ENCODE measurements at places on chromosomes 7 and 10.
A peak's percentile ranks its signal among the peaks of the same experiment; 100 is the strongest.

- no peak for DNase-seq
These were observed 111.8 kb downstream of the JAZF1 start for GRCh38 chr7:28068811-28069216.

DNA sequence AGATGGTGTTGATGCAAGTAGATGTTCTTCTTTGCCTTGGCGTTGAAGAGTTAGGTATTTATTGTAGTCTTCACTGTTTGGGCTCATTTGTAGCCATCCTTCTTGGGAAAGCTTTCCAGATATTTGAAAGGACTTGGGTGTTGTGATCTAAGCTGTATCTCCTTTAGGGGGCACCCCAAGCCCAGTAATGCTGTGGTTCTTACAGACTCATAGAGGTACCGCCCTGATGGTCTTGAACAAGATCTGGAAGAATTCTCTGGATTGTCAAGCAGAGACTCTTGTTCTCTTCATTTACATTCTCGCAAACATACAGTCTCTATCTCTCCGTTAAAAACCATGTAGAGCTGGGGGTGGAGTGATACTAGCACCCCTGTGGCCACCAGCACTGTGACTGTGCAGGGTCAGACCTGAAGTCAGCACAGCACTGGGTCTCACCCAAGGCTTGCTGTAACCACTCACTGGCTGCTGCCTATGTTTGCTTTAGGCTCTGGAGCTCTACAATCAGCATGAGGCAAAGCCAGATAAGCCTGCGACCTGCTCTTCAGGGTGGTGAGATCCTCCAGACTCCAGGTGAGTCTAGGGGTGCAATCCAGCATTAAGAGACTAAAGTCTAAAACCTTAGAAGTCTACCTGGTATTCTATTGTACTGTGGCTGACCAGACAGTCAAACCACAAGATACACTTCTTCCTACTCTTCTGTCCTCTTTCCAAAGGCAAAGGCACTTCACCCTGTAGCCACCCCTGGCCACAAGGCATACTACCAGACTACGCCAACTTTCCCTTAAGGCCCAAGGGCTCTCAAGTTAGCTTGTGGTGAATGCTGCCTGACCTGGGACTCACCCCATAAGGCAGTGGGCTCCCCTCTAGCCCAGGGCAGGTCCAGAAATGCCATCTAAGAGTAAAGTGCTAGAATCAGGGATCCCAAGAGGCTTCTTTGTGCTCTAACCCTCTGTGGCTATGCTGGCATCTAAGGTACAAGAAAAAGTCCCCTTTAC, 209.7 kb upstream of the TMEM196 start:
- DNase-seq, result no peak

GRCh38 chr7:22292531-22292930, 64.4 kb downstream of the RAPGEF5 start:
- no peak for DNase-seq

GRCh38 chr7:44177570-44178131, 11.6 kb downstream of the GCK start:
- DNase-seq, result no peak

DNA sequence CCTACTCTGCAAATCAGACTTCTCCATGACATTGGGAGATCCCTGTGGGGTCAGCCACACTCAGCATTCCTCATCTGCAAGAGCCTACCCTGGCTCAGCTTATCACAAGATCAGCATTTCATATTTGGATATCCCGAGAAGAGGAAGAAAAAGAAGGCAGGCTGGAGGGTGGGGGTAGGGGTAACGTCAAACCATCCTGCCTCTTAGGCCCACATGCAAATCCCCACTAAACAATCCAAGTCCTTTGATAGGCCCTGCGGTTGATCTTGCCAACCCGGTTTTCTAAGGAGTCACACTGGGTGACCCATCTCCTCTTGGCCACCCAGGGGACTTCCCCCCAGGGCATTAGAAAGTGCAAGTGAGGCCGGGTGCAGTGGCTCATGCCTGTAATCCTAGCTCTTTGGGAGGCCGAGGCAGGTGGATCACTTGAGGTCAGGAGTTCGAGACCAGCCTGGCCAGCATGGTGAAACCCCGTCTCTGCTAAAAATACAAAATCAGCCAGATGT, 128.0 kb upstream of the CALN1 start:
- DNase-seq, result no peak

- no peak for DNase-seq
These were observed 77.9 kb upstream of the LRRN3 start for GRCh38 chr7:111012799-111013675.

GRCh38 chr7:130927062-130927461, 193.1 kb upstream of the KLF14 start:
- DNase-seq, result no peak

- no peak for DNase-seq
These were observed 71.6 kb downstream of the PLCE1 start for GRCh38 chr10:94065362-94065761.

DNA sequence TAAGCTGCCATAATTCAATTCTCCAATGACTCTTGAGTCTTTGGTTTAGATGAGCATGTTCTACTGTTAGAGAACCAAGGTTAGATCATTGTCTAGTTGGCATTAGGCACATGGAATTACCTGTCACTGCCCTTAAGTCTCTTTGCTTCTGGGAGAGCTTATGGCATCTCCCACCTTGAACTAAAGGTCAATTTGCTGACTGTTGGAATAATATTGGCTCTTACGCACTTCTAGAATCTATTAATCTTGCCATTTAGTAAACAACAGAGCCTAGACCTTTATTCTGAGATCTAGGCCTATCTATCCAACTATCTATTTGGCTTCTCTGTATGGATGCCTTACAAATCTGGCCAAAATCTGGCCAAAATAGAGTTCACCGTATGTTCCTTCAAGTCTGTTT, 232.0 kb downstream of the STK31 start:
- no peak for DNase-seq

- no peak for DNase-seq
These were observed 165.2 kb downstream of the RELN start for GRCh38 chr7:103824251-103824650.

GRCh38 chr7:32061346-32061745, 8.9 kb downstream of the PDE1C start:
- no peak for DNase-seq

DNA sequence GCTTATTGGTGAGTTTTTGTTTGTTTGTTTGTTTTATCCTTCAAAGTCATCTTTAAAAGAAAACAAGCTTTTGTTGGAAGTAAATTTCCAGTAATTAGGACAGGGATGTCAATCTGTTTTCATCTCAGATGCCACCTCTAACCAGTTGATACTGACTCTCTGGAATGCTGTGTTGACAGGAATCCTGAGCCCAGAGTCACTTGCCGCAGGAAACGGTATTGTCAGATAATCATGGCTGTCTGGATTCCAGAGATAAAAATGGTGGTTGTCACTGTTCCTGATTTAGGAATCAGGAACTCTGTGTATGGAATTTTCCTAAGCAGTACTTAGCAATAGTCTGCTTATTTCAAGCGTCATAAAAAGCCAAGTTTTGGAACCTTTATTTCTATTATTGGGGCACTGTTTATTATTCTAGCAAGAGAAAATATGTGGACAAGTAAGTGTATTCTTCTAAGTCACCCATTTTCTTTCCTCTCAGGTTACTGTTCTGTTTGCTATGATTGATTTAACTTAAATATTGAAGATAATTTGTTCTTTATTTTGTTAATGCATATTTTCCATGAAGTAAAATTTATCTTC, 39.2 kb downstream of the CDC123 start:
- no peak for DNase-seq

- DNase-seq, result no peak
These were observed 733.5 kb downstream of the ZWINT start for GRCh38 chr10:55627501-55628051.

DNA sequence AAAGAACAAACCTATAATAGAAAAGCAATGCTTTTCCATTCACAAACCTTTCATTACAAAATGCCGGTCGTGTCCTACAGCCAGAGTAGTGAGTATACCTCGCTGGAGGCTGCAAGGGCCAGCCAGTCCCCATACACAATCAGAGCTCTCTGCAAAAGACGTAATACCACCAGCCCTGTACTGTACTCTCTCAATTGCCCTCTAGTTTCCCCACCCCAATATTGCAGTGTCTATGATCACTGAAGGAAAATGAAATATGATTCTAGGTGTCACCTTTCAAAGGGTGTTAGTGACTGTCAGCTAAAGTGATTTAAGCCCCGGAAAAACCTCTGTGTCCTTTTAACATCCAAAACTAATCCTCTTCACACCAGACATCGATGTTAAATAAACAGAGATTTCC, 24.8 kb downstream of the PLXNA4 start:
- DNase-seq, result no peak

- DNase-seq, result no peak
These were observed 245.6 kb downstream of the MAD1L1 start for GRCh38 chr7:1987084-1987535.

DNA sequence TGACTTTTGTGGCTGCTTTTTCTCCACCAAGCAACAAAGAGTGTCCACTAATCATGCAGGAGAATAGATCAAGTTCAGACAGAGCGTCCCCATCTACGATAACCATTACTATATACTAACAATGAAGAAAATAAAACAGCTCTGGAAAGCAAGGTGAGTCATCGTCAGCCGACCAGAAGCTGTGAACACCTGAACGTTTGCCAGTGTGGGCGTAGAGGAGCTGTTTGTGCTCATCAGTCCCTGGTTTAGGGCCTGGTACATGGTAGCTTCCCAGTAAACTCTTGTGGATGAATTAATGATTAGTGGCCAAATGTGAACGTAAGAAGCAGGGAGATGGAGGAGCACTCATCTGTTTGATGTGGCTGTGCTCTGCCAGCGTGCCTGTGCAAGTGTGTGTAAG, 180.7 kb downstream of the EVX1 start:
- DNase-seq, result no peak

DNA sequence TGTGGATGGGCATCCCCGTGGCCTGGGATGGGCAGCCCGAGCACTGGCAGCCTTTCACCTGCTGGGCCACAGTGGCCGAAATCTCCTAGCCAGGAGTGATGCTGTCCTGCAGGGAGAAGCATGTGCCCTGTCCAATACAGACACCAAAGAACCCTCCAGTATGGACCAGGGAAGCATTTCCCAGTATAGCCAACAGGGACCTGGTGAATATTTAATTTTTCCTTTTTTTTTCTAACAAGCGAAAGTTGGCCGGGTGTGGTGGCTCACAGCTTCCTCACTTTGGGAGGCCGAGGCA, 11.0 kb downstream of the IMPDH1 start:
- no peak for DNase-seq

DNA sequence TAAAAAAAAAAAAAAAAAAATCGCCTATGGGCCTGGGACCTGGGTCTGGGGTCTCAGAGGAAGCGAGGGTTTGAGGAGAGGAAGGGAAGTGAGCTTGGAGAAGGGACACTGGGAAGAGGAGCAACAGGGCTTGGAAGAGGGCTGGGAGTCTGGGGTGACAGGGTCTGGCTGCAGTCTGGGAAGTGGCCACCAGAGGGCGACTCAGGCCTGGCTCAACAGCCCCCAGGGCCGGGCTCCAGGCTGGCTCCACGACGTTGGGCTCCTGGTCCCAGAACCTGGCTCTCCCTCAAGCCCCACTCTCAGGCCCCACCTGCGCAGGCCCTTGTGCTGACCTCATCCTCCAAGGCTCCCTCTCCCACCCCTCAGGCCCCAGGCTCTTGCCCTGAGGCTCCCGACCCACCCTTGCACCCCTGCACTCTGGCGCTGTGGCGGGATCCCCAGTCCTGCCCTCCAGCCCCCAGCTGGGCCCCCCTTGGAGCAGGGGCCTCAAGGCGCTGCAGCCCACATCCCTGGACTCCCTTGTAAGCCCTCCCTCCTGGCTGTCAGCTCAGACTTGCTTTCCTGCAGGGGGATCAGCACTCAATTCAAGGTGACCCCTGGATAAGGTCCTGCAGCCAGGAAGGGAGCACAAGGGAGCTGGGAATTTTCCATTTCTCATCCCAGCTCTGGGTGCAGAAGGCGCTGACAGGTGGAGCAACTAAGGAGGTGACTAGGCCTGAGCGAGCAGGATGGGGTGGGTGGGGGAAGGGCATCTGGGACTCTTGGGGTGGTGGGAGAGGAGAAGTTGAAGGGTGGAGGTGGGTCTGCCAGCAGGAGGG, 5.4 kb upstream of the SPACDR start:
- peak; percentile 63 for DNase-seq

- no peak for DNase-seq
These were observed 31.7 kb upstream of the CCNY start for GRCh38 chr10:35304649-35305048.

- DNase-seq, result no peak
These were observed 48.5 kb upstream of the MKX start for GRCh38 chr10:27794157-27794556.

DNA sequence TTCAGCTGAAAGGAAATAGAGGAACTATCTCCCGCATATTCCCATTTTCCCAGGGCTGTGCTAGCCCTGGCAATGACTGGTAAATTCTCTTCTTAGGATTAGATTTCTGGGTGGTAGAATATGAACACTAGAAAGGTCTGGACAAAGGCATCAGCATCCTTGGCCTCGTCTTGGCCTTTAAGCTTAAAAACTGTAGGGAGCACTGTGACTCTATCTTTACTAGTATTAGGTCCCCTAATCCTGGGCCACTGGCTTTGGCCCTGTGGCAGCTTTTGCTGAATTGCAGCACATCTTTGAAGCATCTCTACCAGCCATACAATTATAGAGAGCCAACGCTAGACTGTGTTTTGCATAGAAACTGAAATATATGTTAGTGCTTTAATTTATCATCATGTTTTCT, 41.5 kb upstream of the EBLN1 start:
- no peak for DNase-seq

Measured in kidney capillary endothelial cell (primary cell).